ENCODE measurements at places on chromosomes 2 and 18.

DNA sequence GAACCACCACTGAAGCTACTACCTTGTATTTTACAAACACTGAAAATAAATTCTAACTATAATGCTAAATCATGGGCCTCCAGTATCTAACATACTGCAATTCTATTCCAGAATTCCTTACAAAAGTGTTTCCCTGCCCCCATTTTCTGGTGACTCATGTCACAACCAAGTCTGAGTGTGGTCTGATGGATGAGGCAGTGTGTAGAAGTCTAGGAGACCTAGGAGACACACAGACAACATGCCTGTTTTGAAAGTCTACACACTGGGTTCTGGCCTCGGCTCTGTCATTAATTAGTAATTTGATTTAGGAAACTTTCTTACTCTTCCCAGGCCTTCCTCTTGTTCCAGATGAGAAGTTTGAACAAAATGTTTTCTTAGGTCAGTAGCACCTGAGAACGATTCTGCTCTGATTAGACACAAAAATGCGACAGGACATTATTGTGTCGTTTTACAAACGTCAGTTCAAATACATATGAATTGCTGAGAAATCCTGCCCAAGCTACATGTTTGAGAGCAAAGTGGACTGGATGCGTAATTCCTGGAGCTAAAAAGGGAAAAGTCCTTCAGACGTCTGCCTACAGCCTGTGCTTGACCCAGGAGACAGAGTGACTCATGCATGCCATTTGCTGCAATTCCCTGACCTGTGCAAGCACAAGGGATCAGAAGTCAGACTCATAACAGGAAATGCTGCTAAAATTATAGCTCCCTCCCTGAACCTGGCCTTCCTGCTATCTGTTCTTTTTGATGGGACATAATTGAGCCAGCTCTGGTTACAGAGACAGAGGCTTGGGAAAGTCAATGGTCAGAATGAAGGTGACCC lies 494.4 kb downstream of the SOX11 start:
- H3K4me1 ChIP-seq: peaks cover 19% of the 10 kb centered on the region
- H3K27ac ChIP-seq: peak overlapping the region; percentile 23
- H3K27me3 ChIP-seq: no peaks in the 10 kb centered on the region
- no peak overlapping the region for H3K4me3 ChIP-seq
- H3K36me3 ChIP-seq: no peaks in the 10 kb centered on the region

- no peaks in the 10 kb centered on the region for H3K36me3 ChIP-seq
- no peaks in the 10 kb centered on the region for H3K27me3 ChIP-seq
- no peak overlapping the region for H3K4me3 ChIP-seq
- H3K4me1 ChIP-seq: no peaks in the 10 kb centered on the region
- no peak for DNase-seq
Measured at GRCh38 chr2:220811952-220812570, 760.0 kb downstream of the EPHA4 start.

- no peak for DNase-seq
- peaks cover 100% of the 10 kb centered on the region for H3K36me3 ChIP-seq
- H3K27me3 ChIP-seq: no peaks in the 10 kb centered on the region
- H3K4me3 ChIP-seq: no peak overlapping the region
- no peak overlapping the region for H3K27ac ChIP-seq
- no peaks in the 10 kb centered on the region for H3K4me1 ChIP-seq
Measured at GRCh38 chr2:200929334-200930249, 33.9 kb downstream of the ORC2 start.

- DNase-seq: no peak
- H3K27me3 ChIP-seq: no peaks in the 10 kb centered on the region
Measured at GRCh38 chr2:32852856-32853255, 93.9 kb upstream of the LTBP1 start.

DNA sequence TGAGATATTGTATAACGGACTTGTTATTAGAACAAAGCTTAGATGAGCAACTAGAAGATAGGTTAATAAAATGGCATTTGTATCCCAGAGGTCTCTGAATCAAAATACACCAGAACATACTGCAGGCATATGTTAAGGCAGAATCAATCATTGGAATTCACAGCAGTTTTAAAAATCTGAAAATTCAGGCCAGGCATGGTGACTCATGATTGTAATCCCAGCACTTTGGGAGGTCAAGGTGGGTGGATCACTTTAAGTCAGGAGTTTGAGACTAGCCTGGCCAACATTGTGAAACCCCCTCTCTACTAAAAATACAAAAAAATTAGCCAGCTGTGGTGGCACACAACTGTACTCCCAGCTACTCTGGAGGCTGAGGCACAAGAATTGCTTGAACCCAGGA lies 405.2 kb downstream of the ZEB2 start:
- H3K4me1 ChIP-seq: no peaks in the 10 kb centered on the region
- no peak overlapping the region for H3K27ac ChIP-seq
- no peak for DNase-seq
- H3K27me3 ChIP-seq: no peaks in the 10 kb centered on the region
- no peak overlapping the region for H3K4me3 ChIP-seq

DNA sequence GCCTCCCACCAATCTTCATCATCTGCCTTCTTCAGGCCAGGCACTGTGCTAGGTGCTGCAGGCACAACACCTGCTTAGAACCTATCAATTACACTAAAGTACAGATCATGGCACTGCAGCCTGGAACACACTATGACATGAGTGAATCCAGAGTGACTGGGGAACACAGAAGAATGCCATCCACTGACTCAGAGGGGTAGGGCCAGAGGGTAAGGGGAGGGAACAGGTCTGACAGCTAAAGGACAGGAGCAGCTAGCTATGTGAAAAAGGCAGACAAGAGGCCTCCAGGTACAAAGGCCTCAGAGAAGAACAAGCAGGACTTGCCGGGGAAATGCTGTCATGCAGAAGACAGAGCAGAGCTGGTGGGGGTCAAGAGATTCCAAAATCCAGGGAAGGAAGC lies 53.3 kb upstream of the ACAA2 start:
- H3K27me3 ChIP-seq: no peaks in the 10 kb centered on the region
- no peak for DNase-seq
- no peak overlapping the region for H3K27ac ChIP-seq
- H3K4me1 ChIP-seq: no peaks in the 10 kb centered on the region
- no peak overlapping the region for H3K4me3 ChIP-seq
- H3K36me3 ChIP-seq: no peaks in the 10 kb centered on the region

DNA sequence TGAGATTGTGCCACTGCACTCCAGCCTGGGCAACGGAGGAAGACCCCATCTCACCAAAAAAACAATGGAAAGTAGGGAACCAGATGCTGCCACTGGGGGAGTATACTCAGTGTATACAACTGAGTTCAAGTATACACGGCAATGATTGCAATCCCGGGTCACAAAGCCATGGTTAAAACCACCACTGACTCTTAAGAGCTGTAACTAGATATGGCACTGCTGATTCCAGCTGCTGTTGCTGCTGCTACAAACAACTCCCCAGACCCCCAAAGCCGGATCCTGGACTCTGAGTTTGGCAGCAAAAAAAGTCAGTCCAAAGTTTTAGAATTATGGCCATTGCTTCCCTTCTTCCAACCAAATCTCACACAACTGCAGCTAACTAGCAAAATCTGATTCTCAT lies 43.7 kb upstream of the COX7A2L start:
- H3K4me1 ChIP-seq: no peaks in the 10 kb centered on the region
- no peak for DNase-seq
- H3K36me3 ChIP-seq: no peaks in the 10 kb centered on the region
- H3K27ac ChIP-seq: no peak overlapping the region
- H3K4me3 ChIP-seq: no peak overlapping the region

DNA sequence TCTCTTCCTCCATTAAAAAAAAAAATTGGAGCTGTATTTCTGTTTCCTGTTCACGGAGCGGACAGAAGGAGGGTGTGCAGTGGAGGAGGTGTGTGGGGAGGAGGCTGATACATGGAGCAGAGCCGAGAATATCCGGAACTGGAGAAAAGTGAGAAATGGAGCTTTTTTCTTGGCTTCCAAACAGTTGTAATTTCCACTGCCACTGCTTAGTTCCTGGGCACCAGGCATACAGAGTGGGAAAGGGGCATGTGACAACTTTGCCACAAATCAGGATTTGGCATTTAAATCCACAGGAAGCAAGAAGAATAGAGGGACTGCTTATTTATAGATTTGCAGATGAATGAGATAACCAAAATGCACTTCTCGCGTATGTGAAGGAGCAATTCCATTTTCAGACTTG lies 71.2 kb downstream of the BCL11A start:
- H3K27me3 ChIP-seq: no peaks in the 10 kb centered on the region
- no peak overlapping the region for H3K4me3 ChIP-seq
- peak overlapping the region; percentile 19 for H3K27ac ChIP-seq
- no peaks in the 10 kb centered on the region for H3K36me3 ChIP-seq
- no peak for DNase-seq
- H3K4me1 ChIP-seq: peaks cover 48% of the 10 kb centered on the region

DNA sequence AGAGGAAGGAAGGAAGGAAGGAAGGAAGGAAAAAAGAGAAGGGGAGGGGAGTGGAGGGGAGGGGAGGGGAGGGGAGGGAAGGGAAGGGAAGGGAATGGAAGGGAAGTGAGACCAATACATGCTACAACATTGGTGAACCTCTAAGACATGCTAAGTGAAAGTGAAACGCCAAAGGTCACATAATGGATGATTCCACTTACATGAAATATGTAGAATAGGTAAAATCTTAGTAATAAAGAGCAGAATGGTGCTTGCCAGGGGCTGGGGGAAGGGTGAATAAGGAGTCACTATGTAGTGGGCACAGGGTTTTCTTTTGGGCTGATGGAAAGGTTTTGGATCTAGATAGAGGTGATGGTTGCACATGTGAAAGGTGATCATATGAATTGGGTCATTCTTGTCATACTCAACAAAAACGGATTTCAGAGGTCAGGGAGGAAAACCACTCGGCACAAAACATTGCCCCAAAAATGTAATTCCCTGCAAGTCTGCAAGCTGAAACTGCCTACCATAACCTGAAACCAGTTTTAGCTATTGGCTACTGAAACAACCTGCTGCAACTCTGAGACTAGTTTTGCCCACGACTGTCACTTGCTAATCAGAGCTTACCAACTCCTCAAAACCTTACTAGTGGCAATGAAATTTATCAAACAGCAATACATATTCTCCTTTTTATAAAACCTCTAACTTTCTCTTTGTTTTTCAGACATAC lies 59.2 kb downstream of the CCDC141 start:
- H3K36me3 ChIP-seq: no peaks in the 10 kb centered on the region
- H3K4me1 ChIP-seq: no peaks in the 10 kb centered on the region
- H3K4me3 ChIP-seq: no peak overlapping the region
- H3K27ac ChIP-seq: no peak overlapping the region
- no peaks in the 10 kb centered on the region for H3K27me3 ChIP-seq
- DNase-seq: no peak

GRCh38 chr2:133609664-133610063 lies 41.4 kb upstream of the NCKAP5 start:
- DNase-seq: no peak
- H3K4me1 ChIP-seq: no peaks in the 10 kb centered on the region
- no peak overlapping the region for H3K27ac ChIP-seq

DNA sequence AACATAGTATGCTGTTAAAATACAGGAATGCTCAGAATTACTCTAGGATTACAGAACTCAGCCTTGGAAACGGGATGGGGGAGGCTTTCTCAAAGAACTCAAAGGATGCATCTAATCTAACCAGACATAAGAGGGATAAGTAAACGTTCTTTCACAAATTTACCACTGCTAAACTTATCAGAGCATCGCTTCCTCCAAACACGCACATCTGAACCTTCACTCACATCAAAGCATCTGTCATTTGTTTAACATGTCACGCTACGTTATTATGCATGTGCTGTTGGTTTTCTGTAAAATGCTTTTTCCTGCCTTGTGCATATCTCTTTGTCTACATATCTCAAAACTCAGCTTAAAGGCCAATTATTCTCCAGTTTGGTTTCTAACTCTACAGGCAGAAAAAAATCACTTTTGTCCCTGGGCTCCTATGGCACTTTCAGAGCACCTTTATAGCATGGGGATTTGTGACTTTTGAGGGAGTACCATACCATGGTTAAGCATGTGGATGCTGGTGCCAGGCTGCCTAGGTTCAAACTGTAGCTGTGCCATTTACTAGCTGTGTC lies 106.7 kb upstream of the FSHR start:
- H3K4me3 ChIP-seq: no peak overlapping the region
- no peak for DNase-seq
- H3K4me1 ChIP-seq: peaks cover 9% of the 10 kb centered on the region
- H3K27ac ChIP-seq: no peak overlapping the region
- H3K27me3 ChIP-seq: no peaks in the 10 kb centered on the region

- H3K27ac ChIP-seq: no peak overlapping the region
- no peak for DNase-seq
- no peaks in the 10 kb centered on the region for H3K27me3 ChIP-seq
- no peaks in the 10 kb centered on the region for H3K36me3 ChIP-seq
- H3K4me3 ChIP-seq: no peak overlapping the region
- H3K4me1 ChIP-seq: no peaks in the 10 kb centered on the region
Measured at GRCh38 chr2:219995991-219996765, 368.7 kb downstream of the SLC4A3 start.

GRCh38 chr2:52113338-52113737 lies 1081.4 kb upstream of the NRXN1 start:
- no peak overlapping the region for H3K4me3 ChIP-seq
- no peak overlapping the region for H3K27ac ChIP-seq
- H3K27me3 ChIP-seq: no peaks in the 10 kb centered on the region
- H3K4me1 ChIP-seq: no peaks in the 10 kb centered on the region
- no peak for DNase-seq

- DNase-seq: no peak
- H3K36me3 ChIP-seq: no peaks in the 10 kb centered on the region
- no peak overlapping the region for H3K4me3 ChIP-seq
- no peaks in the 10 kb centered on the region for H3K27me3 ChIP-seq
Measured at GRCh38 chr2:164515734-164516133, 105.5 kb downstream of the GRB14 start.

GRCh38 chr2:112133344-112133743 lies 4.8 kb upstream of the FBLN7 start:
- H3K27me3 ChIP-seq: peaks cover 9% of the 10 kb centered on the region
- no peak overlapping the region for H3K27ac ChIP-seq
- H3K4me3 ChIP-seq: no peak overlapping the region

DNA sequence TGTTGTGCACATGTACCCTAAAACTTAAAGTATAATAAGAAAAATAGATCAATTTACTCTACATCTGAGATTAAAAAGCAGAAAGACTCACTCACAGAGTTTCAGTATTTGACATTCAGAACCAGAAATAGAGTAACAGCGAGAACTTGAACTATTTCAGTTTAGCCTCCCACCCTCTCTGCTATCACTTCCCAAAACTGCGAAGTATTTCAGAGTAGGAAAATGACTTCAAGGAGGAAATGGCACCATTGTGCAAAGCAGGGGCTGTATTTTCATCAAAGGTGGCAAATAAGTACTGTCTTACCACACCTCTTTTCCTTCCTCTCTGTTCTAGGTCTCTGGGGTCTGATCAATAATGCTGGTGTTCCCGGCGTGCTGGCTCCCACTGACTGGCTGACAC lies 13.6 kb downstream of the DHRS9 start:
- H3K4me3 ChIP-seq: peak overlapping the region; percentile 9
- no peak for DNase-seq
- no peak overlapping the region for H3K27ac ChIP-seq
- no peaks in the 10 kb centered on the region for H3K4me1 ChIP-seq
- H3K36me3 ChIP-seq: no peaks in the 10 kb centered on the region
- no peaks in the 10 kb centered on the region for H3K27me3 ChIP-seq

DNA sequence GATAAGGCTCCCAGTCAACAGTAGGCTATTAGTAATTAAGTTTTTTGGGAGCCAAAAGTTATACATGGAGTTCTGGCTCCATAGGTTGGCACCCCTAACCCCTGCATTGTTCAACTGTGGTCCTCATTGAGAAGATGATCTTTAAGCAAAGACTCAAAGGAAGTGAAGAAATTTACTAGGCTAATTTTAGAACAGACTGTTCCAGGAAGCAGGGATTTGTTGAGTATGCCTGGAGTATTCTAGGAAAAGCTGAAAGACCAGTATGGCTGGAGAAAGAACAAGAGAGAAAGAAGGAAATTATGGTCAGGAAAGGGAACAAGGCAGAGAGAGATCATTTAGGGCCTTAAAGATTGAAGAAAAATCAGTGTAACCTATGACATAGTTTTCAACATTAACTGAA lies 125.1 kb downstream of the PMAIP1 start:
- no peak overlapping the region for H3K27ac ChIP-seq
- H3K27me3 ChIP-seq: no peaks in the 10 kb centered on the region
- H3K36me3 ChIP-seq: no peaks in the 10 kb centered on the region
- no peak for DNase-seq
- H3K4me1 ChIP-seq: no peaks in the 10 kb centered on the region
